Activated CD4-positive, alpha-beta T cell treated with anti-CD3 and anti-CD28 coated beads for 36 hours (primary cell): ENCODE measurements at places on chromosomes 4 and X. TPM values are rescaled to one million over a fixed set of nuclear protein-coding genes. Genes with fewer than 3 reads are reported as not detected.
A peak's percentile ranks its signal among the peaks of the same experiment; 100 is the strongest.

RPA4 gene
- 0.26 TPM for total RNA-seq

SPATA4 gene
- total RNA-seq, result not detected

FREM3 gene
- total RNA-seq, result not detected

PDGFRA gene
- total RNA-seq, result not detected

DNA sequence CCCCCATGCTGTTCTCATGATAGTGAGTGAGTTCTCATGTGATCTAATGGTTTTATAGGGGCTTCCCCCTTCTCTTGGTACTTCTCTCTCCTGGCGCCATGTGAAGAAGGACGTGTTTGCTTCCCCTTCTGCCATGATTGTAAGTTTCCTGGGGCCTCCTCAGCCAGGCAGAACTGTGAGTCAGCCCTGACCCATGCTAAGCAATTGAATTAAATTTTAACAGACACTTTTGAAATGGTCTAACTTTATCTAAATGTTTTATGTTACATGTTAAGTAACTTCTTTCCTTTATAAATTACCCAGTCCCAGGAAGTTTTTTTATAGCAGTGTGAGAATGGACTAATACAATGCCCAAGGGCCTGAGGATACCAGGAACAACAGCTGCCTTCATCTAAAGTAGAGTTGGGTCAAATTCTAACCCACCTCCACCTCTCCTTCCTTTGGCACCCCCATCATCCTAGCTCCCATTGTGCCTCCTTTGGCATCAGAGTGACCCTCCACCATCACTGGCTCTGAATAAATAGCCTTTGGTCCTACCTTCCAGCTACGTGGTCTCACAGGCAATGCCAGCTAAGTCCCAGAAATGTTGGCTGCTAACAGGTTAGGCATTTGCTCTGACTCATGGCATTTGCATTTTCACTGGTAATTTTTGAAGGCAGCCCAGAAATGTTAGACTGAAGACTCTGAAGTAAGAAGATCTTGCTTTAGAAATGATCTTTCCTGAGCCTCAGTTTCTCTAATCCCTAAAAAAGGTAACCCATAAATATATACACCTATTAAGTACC is 182.1 kb downstream of the MOSPD2 start:
- DNase-seq, result no peak

DNA sequence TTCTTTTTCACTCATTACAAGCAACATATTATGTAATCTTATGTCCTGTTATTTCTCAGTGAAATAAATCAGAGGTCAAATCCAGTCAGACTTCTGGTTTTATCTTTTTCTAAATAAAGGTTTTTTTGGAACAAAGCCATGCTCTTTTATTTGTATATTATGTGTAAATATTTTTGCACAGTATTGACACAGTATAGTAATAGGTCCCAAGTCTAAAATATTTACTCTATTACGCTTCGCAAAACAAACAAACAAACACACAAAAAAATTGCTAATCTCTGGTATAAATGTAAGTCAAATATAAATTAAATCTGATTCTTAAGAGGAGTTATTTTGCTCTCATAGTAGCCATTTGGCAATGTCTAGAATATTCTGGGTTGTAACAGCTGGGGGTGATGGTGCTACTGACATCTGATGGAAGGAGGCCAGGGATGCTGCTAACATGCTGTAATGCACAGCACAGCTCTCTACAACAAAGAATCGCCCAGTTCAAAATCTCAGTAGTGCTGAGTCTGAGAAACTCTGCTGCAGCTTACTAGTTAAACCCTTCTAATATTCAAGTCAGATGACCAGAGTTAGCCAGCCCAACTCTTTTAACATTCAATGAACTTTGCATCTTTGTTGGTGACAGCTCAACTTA is 602.1 kb downstream of the RAB28 start:
- no peak for DNase-seq

- DNase-seq, result no peak
These were observed 3.3 kb upstream of the LIN54 start for GRCh38 chr4:83013902-83014301.

GRCh38 chr4:153222707-153223426 is 18.6 kb downstream of the TRIM2 start:
- DNase-seq, result peak; percentile 43

- DNase-seq, result no peak
These were observed 282.2 kb upstream of the KLF3 start for GRCh38 chr4:38381788-38382187.

- DNase-seq, result no peak
These were observed 159.9 kb downstream of the RAP1GDS1 start for GRCh38 chr4:98421111-98421510.

- DNase-seq, result no peak
These were observed 60.1 kb downstream of the SH3RF1 start for GRCh38 chr4:169210504-169211118.

GRCh38 chr4:94420356-94420755 is 31.4 kb upstream of the PDLIM5 start:
- no peak for DNase-seq
